Activated CD8-positive, alpha-beta memory T cell treated with anti-CD3 and anti-CD28 coated beads for 1 hour (primary cell): ENCODE measurements at places on chromosomes 6 and 20.

DNA sequence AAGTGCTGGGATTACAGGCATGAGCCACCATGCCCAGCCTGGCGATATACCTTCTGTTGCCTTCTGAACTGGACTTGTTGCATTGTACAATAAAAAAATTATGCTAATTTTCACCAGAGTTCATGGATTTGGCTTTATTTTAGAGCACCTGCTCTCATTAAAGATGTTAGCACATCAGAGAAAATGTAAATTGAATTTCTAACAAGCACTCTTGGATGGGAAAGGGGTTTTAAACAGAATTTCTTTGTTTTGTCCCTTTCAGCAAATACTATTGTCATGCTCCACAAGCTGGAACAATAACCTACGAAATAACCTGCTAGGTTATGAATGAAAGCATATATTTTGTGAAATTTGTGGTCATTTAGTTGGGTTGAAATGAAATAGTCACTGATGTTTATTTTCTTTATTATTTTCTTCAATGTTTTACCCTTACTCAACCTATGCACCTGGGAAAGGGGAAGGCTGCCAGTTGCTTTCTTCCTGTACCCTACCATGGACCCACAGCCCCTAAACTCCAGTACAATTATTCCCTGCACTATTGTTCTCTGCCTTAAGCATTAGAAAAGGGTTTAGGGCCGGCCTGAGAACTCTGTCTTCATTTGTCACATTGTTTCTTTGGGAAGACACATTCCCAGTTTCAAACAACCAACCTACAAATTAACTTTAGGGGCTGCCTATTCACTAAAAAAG lies 22.2 kb downstream of the ZDHHC14 start:
- DNase-seq: no peak

- no peak for DNase-seq
These were observed 3.8 kb upstream of the FKBP1A start for GRCh38 chr20:1396702-1397101.

GRCh38 chr6:33192105-33192646 lies at the start of gene COL11A2:
Gene COL11A2 (minus strand): TSS chr6:33192467. CDS start chr6:33192240, 227 bp downstream.
- no peak for DNase-seq

GRCh38 chr20:52833901-52834300 lies 138.3 kb upstream of the TSHZ2 start:
- DNase-seq: no peak

DNA sequence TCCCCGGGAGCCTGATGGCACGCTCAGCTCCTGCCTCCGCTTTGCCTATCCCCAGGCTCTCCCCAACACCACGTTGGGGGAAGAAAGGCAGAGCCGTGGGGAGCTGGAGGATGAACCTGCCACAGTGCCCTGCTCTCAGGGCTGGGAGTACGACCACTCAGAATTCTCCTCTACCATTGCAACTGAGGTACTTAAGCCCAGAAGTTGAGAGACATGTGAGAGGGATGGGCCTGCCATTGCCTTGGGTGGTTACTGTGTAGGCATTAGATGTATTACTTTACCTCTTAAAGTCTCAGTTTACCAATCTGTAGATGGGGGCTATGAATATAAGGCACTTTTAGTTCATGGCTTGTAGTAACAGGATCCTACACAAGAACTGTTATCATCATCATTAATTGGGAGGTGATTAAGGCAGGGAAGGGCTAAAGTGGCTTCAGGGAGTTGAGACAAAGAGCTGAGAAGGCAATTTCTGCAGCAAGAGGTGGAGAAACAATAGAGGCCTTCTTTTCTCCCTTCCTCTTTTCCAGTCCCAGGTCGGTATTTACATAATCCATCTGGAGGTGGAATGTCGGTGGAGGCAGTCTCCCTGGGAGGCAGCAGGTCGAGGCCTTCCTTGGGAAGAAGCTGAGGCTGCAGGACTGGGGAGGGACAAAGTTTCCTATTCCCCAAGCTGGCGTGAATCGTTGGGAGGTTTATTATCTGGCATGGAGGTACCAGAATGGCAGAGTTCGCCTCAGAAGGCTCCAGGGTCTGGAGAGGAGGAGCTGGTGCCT lies 691 bp downstream of the SLC22A7 start:
- DNase-seq: no peak

- no peak for DNase-seq
These were observed 422.6 kb upstream of the MMS22L start for GRCh38 chr6:97705568-97705967.
